Right renal pelvis (tissue), 4 donors: ENCODE measurements at places on chromosomes 5 and 9.
A peak's percentile ranks its signal among the peaks of the same experiment; 100 is the strongest.

GRCh38 chr5:13317654-13318053 lies 626.8 kb downstream of the DNAH5 start:
- DNase-seq, result no peak

- no peak for DNase-seq
Measured at GRCh38 chr5:77859306-77859705, 83.2 kb upstream of the TBCA start.

DNA sequence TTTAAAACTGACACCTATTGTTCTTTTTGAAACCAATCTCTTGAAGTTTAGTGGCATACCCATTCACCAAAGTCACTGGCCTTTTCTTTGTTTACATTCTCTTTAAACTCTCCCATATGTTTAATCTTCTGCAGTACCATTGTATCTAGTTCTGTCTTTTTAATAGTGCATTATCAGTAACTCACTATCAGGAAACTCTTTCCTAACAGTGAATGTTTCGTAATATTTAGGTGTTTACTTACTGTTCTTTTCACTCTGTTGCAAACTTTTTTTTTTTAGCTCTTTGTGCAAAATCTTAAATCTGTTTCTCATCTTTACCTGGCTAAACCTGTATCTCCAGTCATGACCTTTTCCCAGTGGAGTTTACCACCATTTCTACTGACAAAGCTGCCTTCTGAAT lies 17.2 kb downstream of the SMAD5 start:
- DNase-seq, result no peak

- no peak for DNase-seq
Measured at GRCh38 chr5:8322484-8322883, 453.5 kb downstream of the MTRR start.

DNA sequence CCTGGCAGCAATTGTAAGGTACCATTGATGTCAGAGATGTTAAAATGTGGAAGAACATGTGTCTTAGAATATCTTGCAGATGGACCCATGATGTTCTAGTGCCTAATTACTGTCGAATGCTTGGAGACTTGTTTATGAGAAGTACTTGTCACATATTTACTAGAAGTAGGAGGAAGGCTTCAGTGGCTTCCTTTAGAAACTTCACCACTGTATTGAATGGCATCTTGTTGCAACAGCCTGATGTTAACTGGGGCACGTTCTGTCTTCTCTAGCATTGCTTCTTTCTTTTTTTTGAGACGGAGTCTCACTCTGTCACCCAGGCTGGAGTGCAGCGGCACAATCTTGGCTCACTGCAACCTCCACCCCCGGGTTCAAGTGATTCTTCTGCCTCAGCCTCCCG lies 16.5 kb downstream of the UGCG start:
- DNase-seq, result no peak

DNA sequence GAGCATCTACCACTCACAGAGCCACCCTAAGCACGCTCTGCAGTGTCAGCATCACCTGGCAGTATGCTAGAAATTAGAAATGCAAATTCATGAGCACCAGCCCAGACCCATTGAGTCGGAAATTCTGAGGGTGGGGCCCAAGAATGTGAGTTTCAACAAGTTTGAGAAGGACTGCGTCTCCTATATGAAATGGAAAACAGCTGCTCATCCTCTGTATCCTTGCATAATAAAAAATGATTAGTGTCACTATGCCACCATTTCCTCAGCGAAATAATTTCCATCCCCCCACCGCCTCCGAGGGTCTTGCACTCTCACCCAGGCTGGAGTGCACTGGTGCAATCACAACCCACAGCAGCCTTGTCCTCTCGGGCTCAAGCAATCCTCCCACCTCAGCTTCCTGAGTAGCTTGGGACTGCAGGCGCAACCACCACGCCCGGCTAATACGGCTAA lies 1.3 kb upstream of the IQGAP2 start:
- DNase-seq, result no peak

- no peak for DNase-seq
Measured at GRCh38 chr5:112384523-112384922, 34.6 kb downstream of the EPB41L4A start.

- no peak for DNase-seq
Measured at GRCh38 chr5:155144956-155145355, 131.4 kb downstream of the KIF4B start.

- peak; percentile 28 for DNase-seq
Measured at GRCh38 chr5:43396762-43397304, 15.4 kb downstream of the CCL28 start.

GRCh38 chr9:96048104-96048955 lies 172.8 kb downstream of the ERCC6L2 start:
- DNase-seq, result no peak

DNA sequence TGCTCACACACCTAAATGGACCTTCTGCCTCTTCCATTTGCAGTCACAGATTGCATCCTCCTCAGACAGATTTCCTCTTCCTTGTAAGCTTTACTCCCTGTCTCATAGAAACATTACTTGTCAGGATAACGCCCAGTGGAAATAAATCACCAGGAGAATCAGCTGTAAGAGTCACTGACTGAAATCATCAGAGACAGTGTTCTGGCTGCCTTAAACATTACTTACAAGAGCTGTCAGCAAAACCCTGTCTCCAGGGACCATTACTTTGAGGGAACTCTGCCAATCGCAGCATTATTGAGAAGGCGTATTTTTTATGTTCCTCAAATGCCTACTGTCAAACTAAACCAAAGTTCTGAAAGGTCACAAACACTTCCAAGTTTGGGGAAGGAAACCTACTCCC lies 5.9 kb downstream of the DPYSL3 start:
- no peak for DNase-seq

- no peak for DNase-seq
Measured at GRCh38 chr9:126122901-126123616, 203.6 kb upstream of the MVB12B start.

GRCh38 chr9:99478469-99479027 lies 256.5 kb downstream of the SEC61B start:
- DNase-seq, result no peak

DNA sequence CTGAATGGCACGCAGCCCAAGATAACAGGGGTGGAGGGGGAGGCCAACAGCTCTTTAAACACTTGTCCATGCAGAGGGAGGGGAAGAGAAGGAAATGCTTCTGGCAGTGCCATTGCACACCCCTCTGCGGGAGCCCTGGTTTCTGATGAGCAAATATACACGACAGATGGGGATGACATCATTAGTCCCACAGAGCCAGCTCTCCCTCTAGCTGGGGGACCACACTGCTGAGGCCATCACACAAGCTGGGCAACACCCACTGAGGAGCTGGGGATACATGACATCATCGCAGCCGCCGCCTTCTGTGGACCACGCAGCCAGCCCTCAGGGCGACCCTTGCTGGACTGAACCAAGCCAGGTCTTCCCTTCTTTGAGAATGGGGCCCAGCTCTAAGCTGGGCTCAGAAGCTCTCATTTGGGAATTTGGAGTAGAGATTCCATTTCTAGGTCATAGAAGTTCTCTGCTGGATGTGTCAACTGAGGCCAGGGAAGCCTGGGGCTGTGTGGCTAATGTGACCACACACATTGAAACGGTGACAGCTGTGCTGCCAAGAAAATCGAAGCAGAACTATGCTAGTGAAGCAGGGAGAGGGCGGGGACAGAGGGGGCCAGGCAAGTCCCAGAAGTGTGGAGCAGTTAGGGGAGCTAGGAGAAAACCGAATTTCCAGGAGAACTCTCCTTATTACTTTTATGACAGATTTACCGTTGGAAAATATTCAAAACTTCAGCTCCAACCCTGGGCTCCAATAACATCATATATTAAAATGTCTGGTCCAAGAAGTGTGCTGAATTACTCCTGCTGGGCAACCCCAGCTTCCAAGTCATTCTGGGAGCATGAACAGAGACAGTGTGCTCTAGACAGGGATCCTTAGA lies 79.5 kb downstream of the PRRT1B start:
- no peak for DNase-seq

- no peak for DNase-seq
Measured at GRCh38 chr9:36164372-36164771, 4.8 kb upstream of the CCIN start.

DNA sequence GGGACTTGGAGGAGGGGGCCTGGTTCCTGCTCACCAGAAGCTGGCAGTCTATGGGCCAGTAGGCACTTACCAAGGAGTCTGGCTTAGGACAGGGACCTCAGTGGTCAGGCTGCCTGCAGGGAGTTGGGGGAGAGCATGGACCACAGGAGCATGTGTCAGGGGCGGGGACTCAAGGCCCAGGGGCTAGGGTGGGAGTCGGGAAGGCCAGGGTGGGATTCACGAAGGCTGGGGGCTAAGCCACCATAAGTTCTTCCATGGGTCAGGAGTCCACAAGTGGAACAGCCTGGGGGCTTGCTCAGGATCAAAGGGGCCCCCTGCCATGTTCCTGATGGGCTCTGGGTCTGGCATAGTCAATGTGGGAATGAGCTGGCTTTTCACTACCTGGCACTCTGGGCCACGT lies 11.5 kb upstream of the SLC25A48 start:
- DNase-seq, result no peak

- no peak for DNase-seq
Measured at GRCh38 chr9:21558079-21558478, 76.0 kb upstream of the IFNE start.

GRCh38 chr5:137201876-137202275 lies 297.2 kb downstream of the SPOCK1 start:
- DNase-seq, result no peak

DNA sequence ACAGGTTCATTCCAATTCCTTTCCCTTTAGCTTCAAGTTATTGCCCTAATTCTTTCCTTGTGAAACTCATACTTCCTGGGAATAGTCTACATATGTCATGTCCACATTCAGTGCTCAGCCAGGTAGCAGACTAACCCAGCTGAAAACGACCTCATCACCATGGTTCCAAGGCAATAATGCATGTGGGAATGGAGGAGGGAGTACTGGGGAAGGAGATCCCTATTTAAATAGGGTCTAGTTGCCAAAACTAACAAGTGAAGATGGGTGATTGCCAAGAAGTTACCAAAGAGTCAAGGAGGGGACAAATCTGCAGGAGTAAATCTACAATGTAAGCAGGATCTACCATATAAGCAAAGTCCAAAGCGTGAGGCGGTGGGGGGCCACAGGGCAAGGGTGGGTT lies 47.3 kb upstream of the MCTP1 start:
- no peak for DNase-seq

GRCh38 chr9:122116448-122117173 lies 23.5 kb upstream of the TTLL11 start:
- DNase-seq, result no peak

DNA sequence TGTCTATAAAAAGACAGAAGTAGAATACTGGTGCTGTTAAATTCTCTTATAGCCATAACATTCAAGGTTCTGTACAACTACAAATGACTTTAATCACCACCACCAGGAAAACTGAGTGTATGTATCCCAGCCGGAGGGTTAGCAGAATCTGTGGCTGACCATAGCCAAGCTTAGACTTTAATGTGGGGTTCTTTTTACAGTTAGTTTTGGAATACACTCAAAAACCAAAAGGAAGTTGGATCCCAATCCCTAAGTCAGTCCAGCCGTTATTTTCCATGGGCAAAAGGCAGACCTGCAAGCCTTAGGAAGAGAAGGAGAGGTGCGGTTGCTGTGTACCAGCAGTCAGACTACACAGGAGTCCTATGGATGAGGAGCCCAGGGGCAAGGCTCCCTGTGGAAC lies 179.8 kb downstream of the ENC1 start:
- no peak for DNase-seq

GRCh38 chr5:51997949-51998348 lies 614.7 kb downstream of the ISL1 start:
- DNase-seq, result no peak

DNA sequence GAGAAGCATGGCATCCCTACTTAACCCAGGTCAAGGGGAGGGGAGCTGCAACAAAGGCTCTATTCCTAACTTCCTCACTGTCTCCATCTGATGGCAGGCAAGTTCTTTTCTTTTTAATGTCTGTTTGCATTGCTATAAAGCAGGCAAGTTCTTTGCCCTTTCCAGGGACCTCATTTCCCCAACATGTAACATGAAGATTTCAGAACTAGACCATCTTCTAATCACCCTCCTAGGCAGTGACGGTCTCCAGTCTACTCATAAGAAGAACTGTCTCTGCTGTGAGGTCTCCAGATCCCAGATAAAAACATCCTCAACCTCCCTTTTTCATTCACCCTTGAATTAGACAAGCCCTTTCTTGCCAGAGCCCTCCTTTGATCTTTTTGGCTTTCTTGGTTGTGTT lies 42.1 kb downstream of the PPP1R2B start:
- DNase-seq, result no peak

DNA sequence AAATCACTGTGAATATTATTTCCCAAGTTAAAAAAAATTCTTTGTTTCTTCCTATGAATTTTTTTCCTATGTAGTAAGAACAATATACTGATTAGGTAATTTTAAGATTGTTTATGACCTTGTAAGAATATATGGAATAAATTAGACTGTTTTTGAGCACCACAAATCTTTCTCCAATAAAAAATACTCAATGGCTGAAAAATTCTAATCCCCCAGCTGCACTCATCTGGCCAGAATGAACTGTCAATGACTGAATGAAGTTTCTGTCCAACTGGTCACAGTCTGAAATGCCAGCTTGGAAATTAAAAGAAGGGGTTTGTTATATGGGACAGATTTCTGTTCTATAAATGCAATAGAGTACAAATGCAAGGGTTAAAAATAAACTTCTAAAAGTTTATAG lies 569.5 kb upstream of the SEMA6A start:
- no peak for DNase-seq

GRCh38 chr5:80097451-80097850 lies 62.3 kb downstream of the THBS4 start:
- DNase-seq, result no peak

DNA sequence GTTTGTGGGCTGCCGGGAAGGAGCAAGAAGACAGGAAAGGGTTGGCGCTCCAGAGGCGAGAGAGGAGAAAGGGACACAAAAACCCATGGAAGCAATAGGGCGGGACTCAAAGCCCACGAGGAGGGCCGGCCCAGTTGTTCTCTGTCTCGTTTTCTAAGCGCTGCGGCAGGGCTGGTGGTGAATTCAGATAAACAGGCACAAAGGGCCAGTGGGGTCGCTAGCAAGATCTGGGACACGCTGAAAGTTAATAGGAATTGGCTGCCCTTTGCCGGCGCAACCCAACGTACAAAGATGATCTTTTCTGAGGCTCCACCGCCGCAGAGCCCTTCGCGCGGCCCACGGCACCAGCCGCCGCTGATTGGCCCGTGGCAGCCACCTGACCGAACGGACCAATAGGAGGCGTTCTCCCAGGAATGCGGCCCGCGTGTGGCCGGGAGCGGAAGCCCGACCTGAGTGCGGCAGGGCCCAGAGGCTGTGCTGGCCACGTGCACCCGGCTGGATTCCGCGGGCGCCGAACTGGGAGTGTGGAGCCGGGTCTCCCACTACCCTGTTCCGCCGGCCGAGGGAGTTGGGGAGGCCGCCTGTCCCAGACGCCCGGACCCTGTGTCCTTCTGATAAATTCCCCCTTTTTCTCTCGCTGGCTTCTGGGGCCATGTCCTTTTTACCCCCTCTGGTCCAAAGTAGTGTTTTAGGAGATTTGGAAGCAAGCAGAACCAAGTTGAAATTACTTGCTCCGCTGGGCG lies 16.8 kb upstream of the NSD1 start:
- peak; percentile 77 for DNase-seq

GRCh38 chr5:6583049-6583880 lies 49.6 kb downstream of the NSUN2 start:
- peak; percentile 26 for DNase-seq

- DNase-seq, result no peak
Measured at GRCh38 chr9:6078382-6079105, 63.1 kb upstream of the RANBP6 start.

- DNase-seq, result no peak
Measured at GRCh38 chr5:181173420-181174342, 26.3 kb downstream of the OR2V2 start.

GRCh38 chr5:128681096-128681495 lies 143.1 kb upstream of the FBN2 start:
- no peak for DNase-seq
